ENCODE measurements at places on chromosomes 4 and X.

DNA sequence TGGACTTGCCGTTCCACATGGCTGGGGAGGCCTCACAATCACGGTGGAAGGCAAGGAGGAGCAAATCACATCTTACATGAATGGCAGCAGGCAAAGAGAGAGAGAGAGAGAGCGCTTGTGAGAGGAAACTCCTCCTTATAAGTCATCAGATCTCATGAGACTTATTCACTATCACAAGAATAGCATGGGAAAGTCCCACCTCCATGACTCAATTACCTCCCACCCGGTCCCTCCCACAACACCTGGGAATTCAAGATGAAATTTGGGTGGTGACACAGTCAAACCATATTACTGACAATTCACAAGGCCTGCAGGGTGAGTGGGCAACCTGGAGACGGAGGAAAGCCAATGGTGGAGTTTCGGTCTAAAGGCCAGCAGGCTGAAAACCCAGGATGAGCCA lies 394.3 kb upstream of the TRAM1L1 start:
- no peak for DNase-seq

- DNase-seq: no peak
Observed at GRCh38 chr4:4864443-4864939, 5.0 kb downstream of the MSX1 start.

GRCh38 chr4:882646-883045 lies 49.5 kb downstream of the GAK start:
- no peak for DNase-seq

- no peak for DNase-seq
Observed at GRCh38 chr4:183136855-183137254, 37.8 kb downstream of the WWC2 start.

- DNase-seq: no peak
Observed at GRCh38 chrX:77505227-77505626, 58.0 kb downstream of the FGF16 start.

DNA sequence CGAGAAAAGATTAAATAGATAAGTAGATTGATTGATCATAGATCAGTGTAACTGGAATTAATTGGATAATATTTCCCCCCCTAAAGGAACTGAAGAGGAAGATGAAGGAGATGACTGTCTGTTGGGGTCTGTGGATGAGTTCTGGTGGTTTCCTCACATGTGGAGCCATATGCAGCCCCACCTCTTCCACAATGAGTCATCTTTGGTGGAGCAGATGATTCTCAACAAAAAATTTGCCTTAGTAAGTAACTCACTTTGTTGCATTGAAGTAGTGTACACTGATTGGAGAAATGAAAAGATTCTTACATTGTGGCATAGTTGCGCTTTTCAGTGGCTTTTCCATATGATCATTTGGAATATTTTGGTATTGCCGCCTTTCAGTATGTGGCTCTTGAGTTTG lies 80.4 kb downstream of the NDST3 start:
- no peak for DNase-seq

GRCh38 chrX:46574774-46575381 lies 1.3 kb downstream of the CHST7 start:
- no peak for DNase-seq

DNA sequence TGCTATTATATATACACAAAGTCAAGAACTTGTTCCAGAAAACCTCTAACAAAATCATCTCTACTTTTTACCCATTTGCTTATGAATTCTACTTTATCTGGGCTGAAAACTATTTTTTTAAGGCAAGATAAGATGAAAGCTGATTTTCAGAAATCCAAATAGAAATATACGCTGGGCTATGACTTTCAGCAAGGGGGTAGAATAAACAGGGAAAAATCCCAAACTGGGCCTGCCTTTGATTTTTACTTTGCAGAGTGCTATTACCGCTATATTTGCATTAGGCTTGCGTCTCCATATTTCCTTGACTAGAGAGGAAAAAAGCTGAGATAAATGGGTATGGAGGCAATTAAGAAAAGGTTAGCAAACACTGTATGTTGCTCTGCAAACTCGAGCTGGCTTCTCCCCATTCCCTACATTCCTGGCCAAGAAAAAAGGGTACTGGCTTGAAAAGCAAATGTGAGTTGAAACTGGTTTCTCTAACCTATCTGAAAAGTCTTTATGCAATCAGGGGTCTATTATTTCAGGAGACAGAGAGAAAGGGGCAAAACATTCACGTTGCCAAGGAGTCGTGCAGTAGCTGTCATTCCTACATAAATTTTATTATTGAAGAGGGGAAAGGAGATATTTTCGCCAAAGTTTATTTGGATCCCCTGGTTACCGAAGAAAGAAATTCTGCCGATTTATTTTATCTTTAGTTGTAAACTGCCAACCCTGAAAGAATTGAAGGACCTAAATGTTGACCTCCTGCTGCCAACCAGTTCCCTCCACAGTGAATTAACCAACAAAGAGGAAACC lies 2.2 kb downstream of the TMEM47 start:
- no peak for DNase-seq

DNA sequence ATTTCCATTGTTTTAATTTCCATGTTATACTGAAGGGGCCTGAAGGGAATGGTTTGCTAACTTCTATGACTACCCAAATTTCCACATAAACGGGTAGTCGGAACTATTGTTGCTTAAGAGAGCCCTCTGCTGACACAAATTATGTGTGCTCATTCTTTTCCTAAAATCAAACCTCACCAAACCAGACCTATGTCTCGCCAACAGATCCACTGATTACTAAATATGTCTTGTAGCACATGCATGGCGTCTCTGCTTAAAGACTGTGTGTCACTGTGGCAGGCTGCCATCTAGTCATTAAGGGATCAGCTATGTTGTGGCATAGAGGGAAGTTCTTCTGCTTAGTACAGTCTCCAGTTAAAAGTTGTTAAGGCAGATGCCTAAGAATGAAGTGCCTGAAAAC lies 25.1 kb downstream of the PIR start:
- no peak for DNase-seq

GRCh38 chrX:15976396-15976795 lies 121.8 kb upstream of the AP1S2 start:
- no peak for DNase-seq
